Ascending aorta (tissue), 2 donors: ENCODE measurements at places on chromosomes 11 and 22. TPM values are rescaled to one million over a fixed set of nuclear protein-coding genes. Genes with fewer than 3 reads are reported as not detected.

Gene C11orf86
- not detected for total RNA-seq

Gene C11orf42
- not detected for total RNA-seq

Gene PKNOX2
- 12.1 TPM for total RNA-seq

Gene IFITM1
- 650 TPM for total RNA-seq

Gene TESMIN
- not detected for total RNA-seq

Gene PNPLA5
- not detected for total RNA-seq

Gene MLC1
- total RNA-seq: 0.32 TPM

Gene YAP1
- 516 TPM for total RNA-seq

Gene DERL3
- 7.5 TPM for total RNA-seq

Gene KLHL35
- total RNA-seq: not detected

DNA sequence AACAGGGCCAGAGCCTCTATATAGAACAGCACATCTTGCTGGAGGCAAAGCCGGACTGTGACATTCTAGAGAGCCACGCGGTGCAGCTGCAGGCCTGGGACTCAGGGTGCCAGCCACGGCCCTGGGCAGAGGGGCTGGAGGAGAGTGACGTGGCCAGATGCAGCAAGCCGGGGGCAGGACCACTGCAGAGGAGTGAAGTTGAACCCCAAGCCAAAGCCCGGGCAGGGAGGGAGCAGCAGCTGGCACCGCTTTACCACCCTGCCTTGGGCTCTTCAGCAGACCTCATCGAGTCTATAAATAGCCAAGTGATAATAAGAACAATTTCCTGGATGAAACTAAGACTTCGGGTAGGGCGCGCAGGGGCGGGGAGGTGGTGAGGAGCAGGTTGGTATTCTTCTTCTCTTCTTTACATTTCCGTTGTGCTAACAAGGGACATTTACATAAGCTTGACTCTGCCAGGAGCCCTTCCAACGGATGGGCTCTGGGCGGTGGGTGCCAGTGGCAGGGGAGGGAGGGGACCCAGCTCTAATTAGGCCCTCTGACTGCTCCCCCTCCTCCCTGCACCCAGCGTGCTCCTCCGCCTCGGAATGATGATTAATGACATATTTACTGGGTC is 110.2 kb downstream of the ST3GAL4 start:
- no peaks in the 10 kb centered on the region for H3K27me3 ChIP-seq
- H3K4me1 ChIP-seq: no peaks in the 10 kb centered on the region
- H3K36me3 ChIP-seq: no peaks in the 10 kb centered on the region
- no peak overlapping the region for H3K4me3 ChIP-seq

DNA sequence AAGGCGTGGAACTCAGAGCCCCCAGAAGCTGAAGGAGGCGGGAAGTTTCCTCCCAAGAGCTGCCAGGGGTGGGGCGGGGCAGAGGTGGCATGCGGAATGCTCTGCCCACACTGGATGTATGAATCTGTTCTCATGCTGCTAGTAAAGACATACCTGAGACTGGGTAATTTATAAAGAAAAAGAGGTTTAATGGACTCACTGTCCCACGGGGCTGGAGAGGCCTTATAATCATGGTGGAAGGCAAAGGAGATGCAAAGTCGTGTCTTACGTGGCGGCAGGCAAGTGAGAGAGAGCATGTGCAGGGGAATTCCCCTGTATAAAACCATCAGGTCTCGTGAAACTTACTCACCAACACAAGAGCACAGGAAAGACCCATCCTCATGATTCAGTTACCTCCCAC is 57.6 kb downstream of the SMIM38 start:
- H3K4me1 ChIP-seq: no peaks in the 10 kb centered on the region
- no peak overlapping the region for H3K27ac ChIP-seq
- no peaks in the 10 kb centered on the region for H3K27me3 ChIP-seq
- no peak for DNase-seq

- H3K27ac ChIP-seq: peak within 1 kb of the TSS; percentile 90
- H3K4me1 ChIP-seq: no peaks in the 10 kb centered on the region
- peaks cover 26% of the 10 kb centered on the region for H3K36me3 ChIP-seq
- peak; percentile 95 for DNase-seq
- H3K27me3 ChIP-seq: no peaks in the 10 kb centered on the region
These were observed at the start of gene COPB1 for GRCh38 chr11:14499560-14500180. Gene COPB1, minus strand, starts transcription at chr11:14499811. Its CDS starts 883 bp downstream, at chr11:14498928.

DNA sequence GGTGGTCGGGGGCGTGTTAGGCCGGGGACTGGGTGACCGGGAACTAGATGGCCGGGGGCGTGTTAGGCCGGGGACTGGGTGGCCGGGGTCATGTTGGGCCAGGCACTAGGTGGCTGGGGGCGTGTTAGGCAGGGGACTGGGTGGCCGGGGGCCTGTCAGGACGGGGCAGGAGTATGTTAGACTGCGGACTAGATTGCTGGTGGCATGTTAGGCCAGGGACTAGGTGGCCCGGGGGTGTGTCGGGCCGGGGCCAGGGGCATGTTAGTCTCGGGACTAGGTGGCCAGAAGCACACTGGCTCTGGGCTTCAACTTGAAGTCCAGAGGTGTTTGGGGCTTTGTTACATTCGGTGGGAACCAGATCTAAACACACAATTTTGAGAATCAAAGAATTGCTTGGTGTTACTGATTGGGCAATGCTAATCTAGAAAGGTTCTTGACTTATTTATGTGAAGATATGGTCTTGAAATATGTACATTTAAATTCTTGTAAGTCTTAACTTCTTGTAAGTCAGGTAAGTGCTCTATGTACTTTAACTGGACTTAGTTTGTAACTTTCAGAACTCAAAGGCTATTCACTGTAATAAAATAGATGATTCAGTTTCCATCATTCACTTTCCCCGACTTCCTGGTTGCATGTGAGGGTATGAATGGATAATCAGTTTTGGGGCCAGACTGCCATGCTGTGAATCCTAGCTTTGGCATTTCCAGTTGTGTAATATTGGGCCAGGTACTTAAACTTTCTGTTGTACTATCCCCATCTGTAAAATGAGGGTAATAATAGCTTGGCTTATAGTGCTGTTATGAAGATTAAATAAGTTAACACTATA is 1.1 kb downstream of the EXT2 start:
- no peak overlapping the region for H3K27ac ChIP-seq
- DNase-seq: no peak

GRCh38 chr11:126824035-126824607 is 176.4 kb downstream of the KIRREL3 start:
- H3K27me3 ChIP-seq: no peaks in the 10 kb centered on the region
- DNase-seq: no peak
- no peak overlapping the region for H3K27ac ChIP-seq
- H3K4me1 ChIP-seq: no peaks in the 10 kb centered on the region
- H3K36me3 ChIP-seq: no peaks in the 10 kb centered on the region

DNA sequence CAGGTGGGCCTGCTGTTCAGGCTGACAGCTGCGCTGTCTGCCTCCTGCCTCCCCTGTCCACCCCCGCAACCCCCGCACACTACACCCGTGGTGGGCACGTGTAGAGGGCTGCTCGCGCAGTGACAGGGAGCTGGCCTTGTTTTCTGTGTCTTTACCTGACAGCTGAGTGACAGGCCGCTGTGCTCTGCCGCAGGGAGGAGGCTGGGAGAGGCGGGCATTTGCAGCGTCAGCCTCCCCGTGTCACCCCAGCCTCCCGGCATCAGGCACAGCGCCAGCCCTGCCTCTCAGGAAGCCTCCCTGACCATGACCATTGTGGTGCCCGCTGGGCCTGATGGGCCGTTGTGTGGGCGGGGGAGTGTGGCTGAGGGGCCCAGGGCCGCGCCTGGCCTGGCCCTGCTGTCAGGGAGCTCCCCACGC is 32.0 kb upstream of the RELT start:
- peaks cover 24% of the 10 kb centered on the region for H3K36me3 ChIP-seq
- peaks cover 47% of the 10 kb centered on the region for H3K4me1 ChIP-seq
- H3K27ac ChIP-seq: peak overlapping the region; percentile 74
- no peak for DNase-seq

GRCh38 chr11:114060392-114061047 is 1.0 kb downstream of the ZBTB16 start:
- peaks cover 7% of the 10 kb centered on the region for H3K4me1 ChIP-seq
- peaks cover 44% of the 10 kb centered on the region for H3K36me3 ChIP-seq
- DNase-seq: no peak
- no peaks in the 10 kb centered on the region for H3K27me3 ChIP-seq

DNA sequence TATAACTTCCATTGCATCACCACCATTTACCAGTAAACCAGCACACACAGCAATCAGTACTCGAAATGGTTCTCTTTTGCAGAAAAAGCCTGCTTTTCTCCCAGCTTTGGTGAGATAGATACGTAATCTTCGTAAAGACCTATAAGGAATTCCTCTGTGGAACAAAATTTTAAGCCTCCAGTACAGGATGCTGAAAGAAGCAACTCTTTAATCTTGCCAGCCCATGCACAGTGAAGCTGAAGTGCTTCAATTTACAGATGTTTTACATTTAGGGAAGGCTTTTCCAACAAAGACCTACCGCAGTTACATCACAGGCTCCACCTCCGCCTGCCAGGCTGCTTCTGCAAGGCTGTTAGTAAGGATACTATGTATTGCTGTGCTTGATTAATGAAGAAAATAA is 1.9 kb downstream of the ELMOD1 start:
- H3K36me3 ChIP-seq: no peaks in the 10 kb centered on the region
- H3K27ac ChIP-seq: no peak overlapping the region
- no peaks in the 10 kb centered on the region for H3K27me3 ChIP-seq
- peaks cover 4% of the 10 kb centered on the region for H3K4me1 ChIP-seq
- no peak for DNase-seq

DNA sequence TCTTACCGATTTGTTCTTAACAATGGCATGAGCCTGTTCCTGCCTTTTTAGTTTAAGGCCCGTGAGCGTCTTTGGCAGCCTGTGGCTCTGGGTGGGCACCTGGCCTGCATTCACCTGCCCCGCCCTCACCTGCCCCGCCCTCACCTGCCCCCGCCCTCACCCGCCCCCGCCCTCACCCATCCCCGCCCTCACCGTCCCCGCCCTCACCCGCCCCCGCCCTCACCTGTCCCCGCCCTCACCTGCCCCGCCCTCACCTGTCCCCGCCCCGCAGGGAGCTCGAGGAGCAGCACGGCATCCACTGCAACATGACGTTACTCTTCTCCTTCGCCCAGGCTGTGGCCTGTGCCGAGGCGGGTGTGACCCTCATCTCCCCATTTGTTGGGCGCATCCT is 14.2 kb downstream of the GATD1 start:
- peaks cover 87% of the 10 kb centered on the region for H3K36me3 ChIP-seq
- H3K4me1 ChIP-seq: no peaks in the 10 kb centered on the region
- no peak overlapping the region for H3K27ac ChIP-seq
- no peaks in the 10 kb centered on the region for H3K27me3 ChIP-seq

- H3K36me3 ChIP-seq: peaks cover 18% of the 10 kb centered on the region
- no peaks in the 10 kb centered on the region for H3K27me3 ChIP-seq
- H3K27ac ChIP-seq: no peak overlapping the region
- H3K4me1 ChIP-seq: peaks cover 15% of the 10 kb centered on the region
- H3K4me3 ChIP-seq: peak overlapping the region; percentile 75
These were observed 1.2 kb downstream of the DPAGT1 start for GRCh38 chr11:119100246-119100970.

- H3K4me1 ChIP-seq: no peaks in the 10 kb centered on the region
- peaks cover 39% of the 10 kb centered on the region for H3K36me3 ChIP-seq
These were observed 43.1 kb upstream of the GCAT start for GRCh38 chr22:37764622-37765021.

DNA sequence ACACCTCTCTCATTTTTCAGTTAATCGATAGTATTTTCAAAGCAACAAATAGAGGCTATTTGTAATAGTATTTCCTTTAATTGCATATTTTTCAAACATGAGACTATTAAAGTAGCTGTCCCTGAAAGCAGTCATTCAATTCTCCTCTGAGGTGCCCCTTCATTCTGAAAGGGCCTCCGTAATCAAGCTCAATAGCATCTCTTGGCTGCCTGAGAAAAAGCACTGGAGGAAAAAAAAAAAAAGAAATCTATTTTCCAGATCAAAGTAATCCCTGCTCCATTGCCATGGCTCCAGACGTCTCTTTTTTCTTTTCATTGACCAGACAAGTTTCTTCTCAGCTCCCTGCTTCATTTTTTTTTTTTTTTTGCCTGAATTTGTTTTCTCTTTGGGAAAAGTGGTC is 154.5 kb upstream of the BLID start:
- no peaks in the 10 kb centered on the region for H3K36me3 ChIP-seq
- no peaks in the 10 kb centered on the region for H3K27me3 ChIP-seq
- H3K4me3 ChIP-seq: no peak overlapping the region
- H3K4me1 ChIP-seq: peaks cover 12% of the 10 kb centered on the region
- no peak overlapping the region for H3K27ac ChIP-seq

DNA sequence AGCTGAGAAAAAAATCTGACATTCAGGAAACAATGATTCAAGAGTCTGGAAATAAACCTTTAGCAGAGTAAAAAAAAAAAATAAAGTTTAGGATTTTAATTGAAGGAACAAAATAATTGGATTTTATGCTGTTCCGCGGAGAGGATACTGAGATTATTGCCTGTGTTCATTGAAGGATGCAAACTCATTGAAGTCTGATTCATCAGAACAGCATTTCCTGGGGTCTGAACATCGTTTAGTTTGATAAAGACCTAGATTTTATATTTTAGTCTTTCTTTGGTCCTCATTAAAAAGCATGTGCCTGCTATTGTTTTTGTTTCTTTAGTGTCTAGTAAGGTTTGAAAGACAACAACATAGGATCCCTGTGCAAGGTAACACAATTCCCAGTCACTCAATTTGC is 4.5 kb downstream of the TLCD5 start:
- DNase-seq: no peak
- peaks cover 13% of the 10 kb centered on the region for H3K36me3 ChIP-seq
- H3K4me3 ChIP-seq: no peak overlapping the region
- H3K27ac ChIP-seq: no peak overlapping the region

DNA sequence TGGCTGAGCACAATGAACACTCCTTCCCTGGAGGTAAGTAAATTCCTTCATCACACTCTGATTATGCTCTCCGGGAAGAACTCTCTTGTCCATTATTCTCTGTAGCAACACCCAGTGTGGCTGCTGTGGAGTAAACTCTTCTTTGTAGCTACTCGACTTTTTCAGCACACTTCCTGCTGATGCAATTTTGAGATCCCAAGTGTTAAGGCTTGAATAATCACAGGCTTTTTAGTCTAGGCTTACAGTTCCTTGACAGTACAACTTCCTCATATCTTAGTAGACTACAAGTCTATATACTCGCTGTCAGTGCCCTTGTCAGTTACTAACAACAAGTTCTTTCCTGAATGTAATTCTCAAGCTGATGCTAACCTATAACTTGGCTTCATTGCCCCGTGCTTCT is 301.8 kb upstream of the API5 start:
- H3K36me3 ChIP-seq: no peaks in the 10 kb centered on the region
- H3K27me3 ChIP-seq: no peaks in the 10 kb centered on the region
- no peak for DNase-seq
- H3K4me3 ChIP-seq: no peak overlapping the region
- H3K27ac ChIP-seq: no peak overlapping the region

- no peak for DNase-seq
- H3K27me3 ChIP-seq: no peaks in the 10 kb centered on the region
- no peaks in the 10 kb centered on the region for H3K4me1 ChIP-seq
- H3K36me3 ChIP-seq: no peaks in the 10 kb centered on the region
- no peak overlapping the region for H3K4me3 ChIP-seq
These were observed 995.3 kb downstream of the TBC1D22A start for GRCh38 chr22:47757741-47758140.

- no peaks in the 10 kb centered on the region for H3K36me3 ChIP-seq
- H3K27me3 ChIP-seq: no peaks in the 10 kb centered on the region
- H3K4me3 ChIP-seq: peak overlapping the region; percentile 38
- DNase-seq: no peak
- H3K4me1 ChIP-seq: no peaks in the 10 kb centered on the region
These were observed 58.2 kb downstream of the ACER3 start for GRCh38 chr11:76918941-76919386.
